ENCODE measurements at places on chromosomes 5 and 9. TPM values are rescaled to one million over a fixed set of nuclear protein-coding genes. Genes with fewer than 3 reads are reported as not detected.

GTF2H2C gene
- 26.2 TPM for total RNA-seq

PHF24 gene
- total RNA-seq = under 0.01 TPM

SLC6A3 gene
- not detected for total RNA-seq

PFN3 gene
- not detected for total RNA-seq

PCDHGA1 gene
- total RNA-seq = 0.75 TPM

GARNL3 gene
- total RNA-seq = 2.6 TPM

Measured in smooth muscle cell of the coronary artery (primary cell).